ENCODE measurements at places on chromosomes 2 and 18.

DNA sequence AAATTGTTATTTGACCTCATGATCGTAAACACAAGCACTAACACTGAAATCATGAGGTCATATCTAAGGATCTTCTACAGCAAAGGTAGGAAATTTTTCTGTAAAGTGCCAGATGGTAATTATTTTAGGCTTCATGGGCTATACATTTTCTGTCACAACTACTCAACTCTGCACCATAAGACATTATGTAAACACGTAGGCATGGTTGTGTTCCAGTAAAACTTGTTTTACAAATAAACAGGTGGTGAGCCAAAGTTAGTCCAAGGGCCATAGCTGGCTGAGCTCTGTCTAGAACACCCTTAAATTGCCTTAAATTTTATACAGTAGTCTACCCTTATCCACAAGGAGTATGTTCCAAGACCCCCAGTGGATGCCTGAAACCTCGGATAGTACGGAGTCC lies 147.3 kb upstream of the CYP1B1 start:
- no peak for DNase-seq

DNA sequence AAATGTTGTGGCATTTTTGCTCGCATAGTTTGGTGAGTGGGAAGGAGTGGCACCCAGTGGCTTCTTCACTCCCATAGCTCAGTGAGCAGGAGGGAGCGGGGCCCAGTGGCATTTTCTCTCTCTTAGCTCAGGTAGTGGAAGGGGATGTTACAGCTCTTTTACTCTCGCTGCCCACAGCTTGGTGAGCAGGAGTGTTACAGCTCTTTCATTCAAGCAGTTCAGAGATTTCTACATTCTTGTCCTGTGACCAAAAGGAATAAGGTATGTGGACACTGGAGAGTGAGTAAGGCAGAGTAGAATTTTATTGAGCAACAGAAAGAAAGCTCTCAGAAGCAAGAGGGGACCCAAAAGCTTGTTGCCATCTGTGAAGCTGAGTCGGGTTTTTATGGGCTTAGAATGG lies 192.4 kb downstream of the SPAG16 start:
- no peak for DNase-seq

GRCh38 chr2:56337342-56337741 lies 153.6 kb downstream of the CCDC85A start:
- DNase-seq: no peak

- no peak for DNase-seq
These were observed 4.3 kb downstream of the AGPS start for GRCh38 chr2:177396703-177397460.

- DNase-seq: no peak
These were observed 9.8 kb downstream of the FEV start for GRCh38 chr2:218975060-218975777.

DNA sequence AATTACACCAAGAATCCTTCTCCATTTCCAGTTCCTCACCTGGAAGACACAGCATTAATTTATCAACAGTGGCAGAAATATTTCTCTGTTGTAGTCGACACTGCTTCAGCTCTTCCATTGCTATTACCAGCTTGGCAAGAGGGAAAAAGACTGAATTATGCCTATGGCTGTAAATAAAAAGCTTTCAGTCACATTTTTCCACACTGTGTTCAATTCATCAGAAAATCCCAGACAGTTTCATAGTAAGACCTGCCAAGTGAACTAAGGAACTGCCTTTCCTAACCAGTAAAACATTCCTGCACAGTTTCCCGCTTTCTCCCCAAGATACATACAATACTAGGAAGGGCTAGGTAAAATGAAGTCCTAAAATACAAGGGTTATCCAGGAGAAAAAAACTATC lies 94.7 kb downstream of the EXOC6B start:
- DNase-seq: no peak

DNA sequence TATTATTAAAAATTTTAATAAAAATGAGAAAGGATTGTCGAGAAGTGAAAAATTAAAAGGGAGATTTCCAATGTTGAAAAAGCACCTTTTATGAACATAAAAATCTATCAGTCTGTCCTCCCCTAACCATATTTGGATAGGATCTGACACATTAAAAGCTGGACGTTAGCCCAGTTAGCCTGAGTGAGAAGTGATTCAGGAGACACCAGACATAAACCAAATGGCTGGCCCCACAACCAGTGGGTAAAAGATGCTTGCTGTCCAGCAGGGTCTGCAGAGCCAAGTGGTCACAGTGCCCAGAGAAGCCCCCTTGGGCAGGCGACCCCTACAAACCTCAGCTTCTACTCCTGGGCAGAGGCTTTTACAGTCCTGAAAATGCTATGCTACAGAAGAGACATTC lies 253.8 kb upstream of the LYPD1 start:
- DNase-seq: no peak

GRCh38 chr18:12944709-12945108 lies 3.1 kb upstream of the SEH1L start:
- DNase-seq: no peak

- DNase-seq: no peak
These were observed 423.7 kb downstream of the METTL4 start for GRCh38 chr18:2147476-2148230.

DNA sequence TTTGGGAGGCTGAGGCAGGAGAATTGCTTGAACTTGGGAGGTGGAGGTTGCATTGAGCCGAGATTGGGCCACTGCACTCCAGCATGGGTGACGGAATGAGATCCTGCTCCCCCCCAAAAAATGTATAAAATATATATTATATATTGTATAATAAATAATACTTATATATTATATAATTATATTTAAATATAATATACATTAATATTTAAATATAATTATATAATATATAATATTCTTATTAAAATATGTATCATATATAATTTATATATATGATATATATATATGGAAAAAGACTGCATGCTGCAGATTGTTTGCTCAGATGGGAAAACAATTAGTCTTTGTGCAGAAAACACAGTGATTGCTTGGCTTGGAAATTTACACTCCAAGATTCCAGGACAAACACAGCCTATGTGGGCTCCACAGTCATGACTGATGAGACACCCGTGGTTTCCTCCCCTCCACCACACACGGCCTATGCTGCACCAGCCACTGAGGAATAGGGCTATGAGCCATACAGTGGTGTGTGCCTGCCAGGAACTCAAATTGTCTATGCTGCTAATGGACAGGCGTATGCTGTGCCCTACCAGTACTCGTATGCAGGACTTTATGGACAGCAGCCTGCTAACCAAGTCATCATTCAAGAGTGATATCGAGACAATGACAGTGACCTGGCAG lies 30.0 kb downstream of the PMAIP1 start:
- DNase-seq: peak; percentile 22

GRCh38 chr2:120052597-120052996 lies 39.7 kb downstream of the EPB41L5 start:
- no peak for DNase-seq

GRCh38 chr18:12842459-12843380 lies 41.3 kb downstream of the PTPN2 start:
- no peak for DNase-seq

DNA sequence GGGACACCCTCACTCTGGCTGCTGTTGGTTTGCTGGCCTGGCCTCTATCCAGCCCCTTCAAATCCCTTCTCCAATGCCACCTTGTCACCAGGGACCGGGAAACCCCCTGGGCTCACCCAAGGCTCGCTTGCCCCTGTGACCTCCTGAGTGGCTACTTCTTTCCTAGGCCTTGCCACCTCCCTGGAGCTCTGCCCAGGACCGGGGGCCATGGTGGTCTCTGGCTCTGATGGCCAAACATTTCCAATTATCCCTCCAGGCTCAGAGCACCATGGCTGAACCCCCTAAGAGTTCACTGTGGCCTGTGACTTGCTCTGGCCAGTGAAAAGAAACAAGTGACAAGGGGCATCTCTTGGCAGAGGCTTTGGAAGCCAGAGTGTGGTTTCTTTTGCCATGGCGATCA lies 237.6 kb downstream of the TFCP2L1 start:
- DNase-seq: no peak

DNA sequence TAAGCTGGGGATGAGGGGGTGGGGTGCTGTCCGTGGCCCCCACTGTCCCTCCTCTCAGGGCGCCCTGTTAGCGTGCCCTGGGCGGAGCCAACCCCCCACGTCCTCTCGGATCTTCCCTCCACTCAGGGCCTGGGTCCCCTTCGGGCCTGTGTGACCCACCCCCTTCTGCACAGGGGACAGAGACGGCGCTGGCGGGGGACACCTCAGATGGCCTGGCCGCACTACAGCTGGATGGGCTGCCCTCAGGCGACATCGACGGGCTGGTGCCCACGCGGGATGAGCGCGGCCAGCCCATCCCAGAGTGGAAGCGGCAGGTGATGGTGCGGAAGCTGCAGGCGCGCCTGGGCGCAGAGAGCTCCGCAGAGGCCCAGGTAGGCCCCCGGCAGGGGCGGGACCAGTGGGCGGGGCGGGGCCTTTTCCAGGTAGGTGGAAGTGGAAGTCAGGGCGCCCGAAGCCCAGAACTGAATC lies 9.9 kb upstream of the KLHL30 start:
- no peak for DNase-seq

- no peak for DNase-seq
These were observed 45.9 kb downstream of the KDM3A start for GRCh38 chr2:86487062-86487461.

- no peak for DNase-seq
These were observed 132.0 kb downstream of the NDUFA10 start for GRCh38 chr2:239893236-239893515.

- DNase-seq: no peak
These were observed 72.5 kb downstream of the GNAL start for GRCh38 chr18:11761553-11761952.

GRCh38 chr2:71156573-71156972 lies 26.1 kb downstream of the MPHOSPH10 start:
- DNase-seq: no peak

GRCh38 chr2:65061146-65061909 lies 5.1 kb downstream of the CEP68 start:
- DNase-seq: no peak

- no peak for DNase-seq
These were observed 226.9 kb downstream of the AGPS start for GRCh38 chr2:177619461-177619860.

DNA sequence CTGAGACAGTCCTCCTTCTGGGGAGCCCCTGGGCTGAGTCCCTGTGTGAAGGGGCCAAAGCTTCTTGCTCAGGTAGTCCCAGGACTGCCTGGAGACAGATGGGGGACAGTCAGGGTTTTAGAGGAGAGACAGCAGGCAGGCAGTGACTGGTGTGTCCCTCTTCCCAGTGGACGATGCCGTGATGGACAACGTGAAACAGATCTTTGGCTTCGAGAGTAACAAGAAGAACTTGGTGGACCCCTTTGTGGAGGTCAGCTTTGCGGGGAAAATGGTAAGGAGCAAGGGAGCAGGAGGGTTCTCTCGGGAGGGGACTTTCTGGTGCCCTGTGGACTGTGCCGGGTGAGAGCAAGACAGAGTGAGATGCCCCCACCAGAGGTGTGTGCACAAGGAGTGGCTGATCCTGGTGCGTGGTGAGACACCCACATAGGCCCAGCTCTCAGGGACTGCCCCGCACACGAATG lies 74.8 kb downstream of the DYSF start:
- no peak for DNase-seq

- DNase-seq: no peak
These were observed 265.4 kb upstream of the DLGAP1 start for GRCh38 chr18:4720518-4720917.

Data from activated CD8-positive, alpha-beta T cell treated with anti-CD3 and anti-CD28 coated beads for 36 hours (primary cell).